Bronchial epithelial cell (primary cell): ENCODE measurements at places on chromosomes 2 and 18.

GRCh38 chr2:136986605-136987221, 221.4 kb downstream of the THSD7B start:
- DNase-seq, result no peak

DNA sequence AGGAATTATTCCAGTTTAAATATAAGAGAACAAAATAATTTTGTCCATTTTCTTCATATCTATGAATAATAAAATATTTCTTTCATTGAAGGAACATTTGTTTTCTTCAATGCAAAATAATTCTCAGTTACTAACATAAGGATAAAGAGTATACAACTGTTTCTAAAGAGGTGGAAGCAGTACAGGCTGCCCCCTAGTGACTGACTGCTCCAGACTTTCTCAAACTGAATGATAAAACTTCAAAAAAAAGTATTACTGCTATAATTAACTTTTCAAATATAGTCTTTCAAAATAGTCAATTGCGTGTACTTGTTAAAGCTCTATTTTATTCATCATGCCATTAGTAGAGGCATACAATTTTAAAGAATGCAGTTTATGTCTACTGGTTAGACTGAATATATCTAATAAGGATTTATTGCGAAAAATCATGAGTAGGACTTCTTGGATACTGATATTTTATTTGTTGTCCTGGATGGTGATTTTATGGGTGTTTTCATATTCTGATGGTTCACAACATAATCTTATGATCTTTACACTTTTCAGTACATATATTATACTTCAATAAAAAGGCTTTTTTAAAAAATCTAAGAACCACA, 100.1 kb downstream of the WDPCP start:
- peak; percentile 37 for DNase-seq

GRCh38 chr2:217931846-217932560, 70.8 kb downstream of the TNS1 start:
- no peak for DNase-seq

GRCh38 chr2:166972002-166972401, 83.7 kb downstream of the XIRP2 start:
- DNase-seq, result no peak

DNA sequence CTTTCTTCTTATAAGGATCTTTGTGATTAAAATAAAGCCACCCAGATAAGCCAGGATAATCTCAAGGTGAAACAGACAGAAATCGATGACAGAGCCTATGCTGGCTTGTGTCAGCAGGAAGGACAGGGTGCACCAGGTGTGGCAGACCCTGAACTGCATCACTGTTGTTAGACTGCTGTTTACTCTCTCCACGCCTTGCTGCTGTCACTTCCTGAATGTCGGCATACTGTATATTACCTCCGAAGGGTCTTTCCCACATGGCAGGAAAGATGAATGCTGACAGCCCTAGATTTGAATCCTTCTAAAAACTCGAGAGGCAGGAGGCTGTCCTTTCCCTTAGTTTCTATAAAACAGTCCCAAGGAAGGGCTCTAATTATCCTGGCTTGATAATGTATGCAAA, 18.9 kb upstream of the TMEM163 start:
- peak; percentile 23 for DNase-seq

DNA sequence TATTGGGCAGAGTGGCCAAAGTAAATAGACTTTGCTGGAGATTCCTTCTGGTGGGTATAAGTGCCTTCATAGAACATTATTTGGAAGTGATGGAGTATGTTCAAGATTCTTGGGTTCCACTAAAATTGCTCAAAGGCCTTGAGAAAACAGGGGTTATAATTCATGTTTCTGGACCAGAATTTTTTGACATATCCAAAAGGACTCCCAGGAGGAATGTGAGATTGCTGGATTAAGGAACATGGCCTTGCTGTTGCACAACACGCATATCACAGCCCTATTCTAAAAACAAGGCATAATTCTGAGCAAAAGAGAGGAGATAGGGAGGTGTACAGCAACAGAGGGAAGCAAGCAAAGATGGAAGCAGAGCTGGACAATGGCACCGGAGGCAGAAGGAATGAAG, 111.7 kb upstream of the TNP1 start:
- no peak for DNase-seq

DNA sequence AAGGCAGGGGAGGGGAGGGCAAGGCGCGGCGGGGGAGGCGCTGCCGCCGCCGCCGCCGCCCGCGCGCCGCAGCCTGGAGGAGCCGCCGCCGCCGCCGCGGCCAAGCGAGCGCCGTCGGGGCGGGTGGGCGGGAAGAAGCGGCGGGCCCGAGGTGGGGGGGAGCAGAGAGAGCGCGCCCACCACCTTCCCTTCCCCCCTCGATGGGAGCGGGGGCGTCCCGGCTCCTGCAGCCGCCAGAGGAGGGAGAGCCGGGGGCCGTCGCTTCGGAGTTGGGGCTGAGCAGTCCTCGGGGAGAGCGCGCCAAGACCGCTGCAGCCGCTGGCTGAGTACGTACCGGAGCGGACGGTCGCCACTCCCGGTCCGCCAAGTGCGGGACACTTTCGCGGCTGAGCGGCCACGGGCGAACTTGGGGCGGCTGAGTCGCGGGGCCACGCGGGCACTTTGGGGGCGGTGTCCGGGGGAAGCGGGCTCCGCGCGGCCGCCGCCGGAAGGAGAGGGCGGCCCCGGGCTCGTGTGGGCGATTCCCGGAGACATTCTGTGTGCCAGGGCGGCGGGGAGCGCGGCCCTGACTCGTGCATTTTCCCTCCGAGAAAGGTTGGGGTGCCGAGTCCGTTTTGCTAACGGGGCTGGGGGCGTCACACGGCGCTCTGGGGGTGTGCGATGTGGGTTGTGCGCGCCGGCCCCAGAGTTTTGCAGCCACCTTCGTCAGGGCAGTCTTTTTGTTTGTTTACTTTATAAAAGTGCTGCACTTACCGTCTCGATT, at the start of gene NAB1:
Gene NAB1 (plus strand): TSS at position 49 of the 763 bp plus-strand sequence. CDS start 10,094 bp downstream, outside the sequence.
- no peak for DNase-seq

- no peak for DNase-seq
Observed at GRCh38 chr2:220227266-220227920, 600.0 kb downstream of the SLC4A3 start.
